Stromal cell of bone marrow (primary cell): ENCODE measurements at places on chromosomes 7 and 10.

DNA sequence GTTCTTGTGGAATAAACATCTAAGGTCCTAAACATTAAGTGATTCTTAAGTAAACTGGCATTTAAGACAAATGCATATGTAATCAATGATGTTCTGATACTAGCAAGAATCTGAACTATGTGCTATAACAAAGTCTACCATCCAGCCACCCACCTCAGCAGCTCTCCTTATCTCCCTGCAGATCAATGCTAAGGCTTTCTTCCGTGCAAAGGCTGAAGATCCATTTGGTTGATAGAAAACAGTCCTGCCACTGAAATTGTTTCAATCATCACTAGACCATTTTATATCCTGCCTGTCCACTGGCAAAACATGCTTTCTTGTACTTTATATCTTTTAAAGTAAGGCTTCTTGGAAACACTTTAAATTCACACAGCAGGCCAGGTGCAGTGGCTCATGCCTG is 6.3 kb upstream of the SMKR1 start:
- no peak for DNase-seq

DNA sequence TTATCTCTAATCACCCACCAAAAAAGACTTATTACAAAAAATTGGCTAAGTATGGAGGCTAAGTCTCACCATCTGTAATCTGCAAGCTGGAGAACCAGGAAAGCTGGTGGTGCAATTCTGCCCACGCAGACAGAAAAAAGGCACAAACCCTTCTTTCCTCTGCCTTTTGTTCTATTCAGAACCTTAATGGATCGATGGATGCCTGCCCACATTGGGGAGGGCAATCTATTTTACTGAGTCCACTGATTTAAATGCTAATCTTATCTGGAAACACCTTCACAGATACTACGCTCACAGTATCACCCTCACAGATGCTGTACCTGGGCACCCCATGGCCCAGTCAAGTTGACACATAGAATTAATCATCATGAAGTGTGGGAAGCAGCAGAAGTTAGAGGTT is 10.2 kb downstream of the IGFBP3 start:
- no peak for DNase-seq

GRCh38 chr10:22475651-22476600 is 130.6 kb downstream of the SPAG6 start:
- DNase-seq = no peak

DNA sequence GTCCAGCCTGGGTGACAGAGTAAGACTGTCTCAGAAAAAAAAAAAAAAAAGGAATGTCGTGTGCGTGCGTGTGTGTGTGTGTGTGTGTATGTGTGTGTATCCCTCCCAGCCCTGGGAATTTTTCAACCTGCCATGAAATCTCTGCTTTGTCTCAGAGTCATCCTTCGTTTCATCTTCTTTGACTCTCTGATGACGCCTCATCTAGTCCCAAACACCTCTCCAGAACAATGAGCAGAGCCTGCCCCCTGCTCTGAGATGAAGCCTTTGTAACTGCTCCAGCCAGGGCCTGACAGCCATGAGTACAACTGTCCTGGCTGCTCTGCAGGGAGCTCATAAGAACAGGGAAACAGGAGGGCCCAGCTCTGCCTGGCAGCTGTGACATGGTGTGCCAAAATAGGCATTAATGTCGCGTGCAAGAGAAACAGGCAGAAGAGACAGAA is 149.5 kb downstream of the FAM107B start:
- DNase-seq = no peak

- DNase-seq = no peak
Measured at GRCh38 chr7:46319841-46320240, 398.8 kb upstream of the IGFBP3 start.

DNA sequence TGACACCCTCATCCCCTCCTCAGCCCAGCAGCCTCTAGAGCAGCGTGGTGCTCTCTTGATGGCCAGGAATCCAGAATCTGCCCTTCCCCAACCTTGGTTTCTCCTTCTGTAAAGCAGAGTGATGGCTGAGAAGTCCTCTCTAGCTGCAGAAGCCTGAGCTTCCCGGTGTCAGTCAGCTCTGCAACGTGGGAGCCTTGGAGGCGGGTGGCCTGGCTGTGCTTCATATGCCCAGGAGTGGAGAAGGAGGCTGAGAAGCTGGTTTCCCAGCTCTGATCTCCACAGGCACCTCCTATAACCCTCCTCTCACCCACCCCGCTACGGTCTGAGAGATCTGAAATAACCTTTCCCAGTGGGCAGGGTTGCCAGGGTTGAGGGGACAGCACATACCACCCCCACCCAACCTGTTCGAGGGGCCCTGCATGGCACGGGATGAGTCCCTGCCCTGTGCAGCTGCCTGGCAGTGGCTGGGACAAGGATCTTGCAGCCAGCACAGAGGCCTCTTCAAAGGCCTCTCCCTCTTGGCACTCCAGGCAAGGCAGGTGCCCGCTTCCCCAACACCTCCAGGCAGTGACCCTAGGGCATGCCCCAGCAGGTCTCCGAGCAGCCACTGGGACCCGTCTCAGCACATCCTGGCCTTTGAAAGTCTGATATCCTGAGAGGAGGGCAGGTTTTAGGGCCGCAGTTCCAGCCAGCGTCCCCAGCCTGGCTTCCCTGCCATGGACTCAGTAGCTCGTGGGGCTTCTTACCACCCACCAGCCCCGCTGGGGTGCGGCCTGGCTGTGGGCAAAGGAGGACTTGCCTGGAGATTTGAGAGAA is 18.3 kb upstream of the SLC29A3 start:
- DNase-seq = no peak

DNA sequence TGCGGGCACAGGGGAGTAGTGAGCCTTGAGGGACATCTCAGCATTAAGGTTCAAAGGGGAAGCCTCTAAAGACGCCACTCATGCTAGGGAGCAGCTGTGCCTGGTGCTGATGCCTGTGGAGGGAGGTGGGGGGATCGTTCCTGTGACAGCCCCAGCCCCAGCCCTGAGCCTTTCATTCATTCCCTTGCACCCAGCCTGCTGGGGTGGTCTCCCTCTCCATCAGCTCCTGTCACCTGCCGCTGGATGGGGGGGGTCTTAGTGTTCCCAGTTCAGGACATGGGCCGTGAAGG is 11.6 kb downstream of the ZNF316 start:
- DNase-seq = no peak

- no peak for DNase-seq
Measured at GRCh38 chr7:57772126-57772924, 322.3 kb downstream of the ZNF716 start.

- no peak for DNase-seq
Measured at GRCh38 chr10:8043569-8044306, 10.8 kb upstream of the GATA3 start.

GRCh38 chr7:129845178-129845971 is 107.4 kb downstream of the UBE2H start:
- no peak for DNase-seq

DNA sequence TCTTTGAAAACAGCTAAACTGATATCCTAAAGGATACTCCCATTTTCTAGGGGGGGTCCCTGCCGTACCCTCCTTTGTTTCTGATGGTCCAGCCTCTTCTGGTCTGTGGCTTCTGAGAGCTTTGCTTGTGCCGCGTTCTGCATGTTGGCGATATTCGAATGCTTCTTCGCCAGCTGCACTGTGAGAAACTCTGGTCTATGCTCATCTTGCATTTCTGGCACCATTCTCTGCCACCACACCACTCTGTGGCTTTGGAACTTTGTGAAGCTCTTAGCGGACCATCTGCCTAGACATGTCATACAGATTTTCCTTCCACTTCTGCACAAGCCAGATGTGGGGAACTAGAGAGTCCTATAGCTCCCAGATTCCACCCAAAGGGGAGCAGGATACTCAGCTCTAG is 197.2 kb downstream of the REEP3 start:
- no peak for DNase-seq

DNA sequence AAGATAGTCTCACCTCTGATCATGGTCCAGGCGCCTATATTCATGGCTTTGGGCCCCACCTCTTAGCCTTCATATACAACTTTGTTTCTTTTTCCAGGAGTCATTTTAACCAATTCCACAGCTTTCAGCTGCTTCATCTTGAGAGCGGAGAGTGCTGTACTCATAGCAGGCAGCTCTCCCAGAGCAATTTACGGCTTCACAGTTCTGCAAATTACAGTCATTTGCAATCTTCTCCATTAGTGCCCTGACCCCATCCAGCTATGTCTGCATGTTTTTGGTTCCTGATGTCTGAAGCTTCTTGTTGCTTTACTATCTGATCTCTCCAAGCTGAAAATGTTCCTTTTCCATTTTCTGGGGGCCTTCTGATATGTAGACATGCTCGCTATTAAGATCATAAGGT is 18.0 kb upstream of the MEST start:
- no peak for DNase-seq

GRCh38 chr7:157268540-157268939 is 68.3 kb upstream of the DNAJB6 start:
- DNase-seq = no peak

- no peak for DNase-seq
Measured at GRCh38 chr10:51405580-51406351, 293.6 kb downstream of the CSTF2T start.

DNA sequence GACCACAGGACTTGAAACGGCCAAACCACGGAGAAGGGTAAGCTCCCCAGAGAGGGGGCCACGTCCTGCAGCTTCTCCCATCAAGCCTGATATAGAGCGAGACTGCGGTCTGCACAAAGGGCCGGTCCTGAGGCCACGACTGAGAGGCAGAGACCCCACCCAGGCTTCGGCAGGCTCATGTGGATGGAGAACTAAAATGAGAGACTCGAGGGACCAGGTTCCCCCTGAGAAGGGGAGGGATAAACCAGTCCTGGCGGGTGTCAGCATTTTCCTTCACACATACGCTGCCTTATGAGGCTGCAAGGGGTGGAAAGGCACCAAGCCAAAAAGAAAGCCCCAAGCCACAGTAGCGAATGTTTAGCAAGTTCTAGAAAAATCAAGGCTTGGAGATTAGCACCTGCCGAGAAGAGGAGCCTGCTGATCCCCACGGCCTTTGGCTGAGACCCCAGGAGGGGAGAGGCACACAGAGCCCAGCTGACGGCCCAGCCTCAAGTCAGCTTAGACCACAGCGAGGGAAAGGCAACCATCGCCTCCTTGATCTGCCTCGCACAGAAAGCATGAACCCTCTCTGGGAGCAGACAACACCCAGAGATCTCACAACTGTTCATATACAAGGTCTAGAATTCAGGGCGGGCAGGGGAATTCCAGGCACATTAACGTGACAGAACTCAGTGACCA is 92.6 kb upstream of the RNF32 start:
- DNase-seq = no peak

GRCh38 chr7:16409777-16410176 is 11.6 kb downstream of the CRPPA start:
- no peak for DNase-seq

- no peak for DNase-seq
Measured at GRCh38 chr10:4177791-4178190, 392.8 kb upstream of the KLF6 start.

DNA sequence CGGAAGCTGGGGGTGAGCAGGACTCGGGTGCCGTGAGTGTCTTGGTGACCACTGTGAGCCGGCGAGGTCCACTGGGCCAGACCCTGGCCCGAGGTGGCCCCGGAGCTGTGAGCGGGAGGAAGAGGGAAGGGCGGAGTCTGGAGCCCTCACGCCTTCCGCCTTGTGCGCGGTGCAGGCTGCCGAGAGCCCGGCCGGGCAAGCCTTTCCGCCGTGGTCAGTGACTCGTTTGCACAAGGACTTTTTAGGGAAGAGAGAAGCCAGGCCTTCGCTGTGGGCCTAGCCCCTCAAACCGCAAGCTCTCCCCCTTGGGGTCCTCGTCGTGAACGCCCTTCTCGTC is 40.9 kb upstream of the ZNF32 start:
- DNase-seq = no peak
